ENCODE measurements at places on chromosomes 5 and 9.

DNA sequence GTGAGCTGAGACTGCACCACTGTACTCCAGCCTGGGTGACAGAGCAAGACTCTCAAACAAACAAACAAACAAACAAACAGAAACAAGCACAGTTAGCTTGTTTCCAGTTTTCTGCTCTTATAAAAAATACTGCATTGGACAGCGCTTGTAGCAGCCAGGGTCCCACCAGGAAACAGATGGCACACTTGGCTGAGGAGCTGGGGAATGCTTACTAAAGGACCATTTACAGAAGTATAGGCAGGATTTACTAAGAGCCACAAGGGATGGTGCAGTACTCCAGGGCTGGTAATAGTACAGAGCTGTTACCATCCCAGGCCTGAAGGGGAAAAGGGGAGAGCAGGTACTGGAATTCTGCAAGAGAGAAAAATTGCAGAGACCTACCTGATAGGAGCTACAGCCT is 5.2 kb upstream of the ANKS6 start:
- DNase-seq = no peak

GRCh38 chr9:109861499-109861898 is 81.5 kb downstream of the PALM2AKAP2 start:
- DNase-seq = peak; percentile 49

DNA sequence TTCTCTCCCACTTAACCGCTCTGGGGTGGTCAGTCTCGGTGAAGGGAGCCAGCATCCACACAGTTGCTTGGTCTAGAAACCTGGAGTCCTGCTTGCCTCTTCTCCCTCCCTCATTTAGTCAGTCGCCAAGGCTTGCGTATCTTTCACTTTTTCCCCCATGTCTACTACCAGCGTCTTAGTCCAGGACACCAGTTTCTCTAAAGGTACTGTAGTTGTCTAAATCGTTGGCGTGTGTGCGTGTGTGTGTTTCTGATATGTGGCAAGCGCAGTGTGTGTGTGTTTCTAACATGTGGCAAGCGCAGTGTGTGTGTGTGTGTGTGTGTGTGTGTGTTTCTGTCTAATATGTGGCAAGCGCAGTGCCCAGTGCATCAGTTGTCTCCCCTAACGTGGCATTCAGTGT is 641 bp downstream of the ATP6V1G1 start:
- no peak for DNase-seq

DNA sequence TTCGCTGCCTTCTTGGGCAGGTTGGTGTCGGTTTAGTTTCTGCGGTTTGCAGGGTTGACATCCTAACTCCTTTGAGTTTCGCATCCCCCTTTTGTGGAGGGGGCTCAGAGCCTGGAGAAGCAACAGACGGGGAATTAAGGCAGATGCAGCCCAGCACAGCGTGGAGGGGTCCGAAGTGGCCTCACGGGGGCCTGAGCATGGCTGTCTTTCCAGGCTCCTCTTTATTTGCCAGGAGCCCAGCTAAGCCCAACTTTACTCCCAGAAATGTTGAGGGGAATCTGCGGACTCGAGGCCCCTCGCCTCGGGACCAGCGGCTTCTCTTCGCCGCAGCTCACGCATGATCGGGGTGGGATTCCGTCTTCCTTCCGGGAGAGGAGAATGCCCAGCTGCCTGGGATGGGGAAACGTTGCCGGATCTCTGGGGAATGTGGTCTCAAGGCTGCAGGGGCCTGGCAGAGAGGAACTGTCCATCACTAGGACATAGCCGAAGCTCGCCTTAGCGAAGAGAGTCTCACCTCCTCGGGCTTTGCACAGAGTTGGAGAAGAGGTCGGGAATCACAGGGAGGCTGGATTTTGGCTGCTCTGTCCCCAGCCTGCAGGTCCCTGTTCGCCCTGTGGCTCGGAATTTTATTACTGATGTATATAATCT is 1.3 kb downstream of the RAI14 start:
- DNase-seq = peak; percentile 26

- no peak for DNase-seq
These were observed 75.9 kb downstream of the ACER2 start for GRCh38 chr9:19484699-19485098.

- DNase-seq = no peak
These were observed 56.4 kb downstream of the SCAMP1 start for GRCh38 chr5:78416677-78417425.

GRCh38 chr9:114785866-114786650 is 19.8 kb downstream of the TNFSF15 start:
- no peak for DNase-seq

DNA sequence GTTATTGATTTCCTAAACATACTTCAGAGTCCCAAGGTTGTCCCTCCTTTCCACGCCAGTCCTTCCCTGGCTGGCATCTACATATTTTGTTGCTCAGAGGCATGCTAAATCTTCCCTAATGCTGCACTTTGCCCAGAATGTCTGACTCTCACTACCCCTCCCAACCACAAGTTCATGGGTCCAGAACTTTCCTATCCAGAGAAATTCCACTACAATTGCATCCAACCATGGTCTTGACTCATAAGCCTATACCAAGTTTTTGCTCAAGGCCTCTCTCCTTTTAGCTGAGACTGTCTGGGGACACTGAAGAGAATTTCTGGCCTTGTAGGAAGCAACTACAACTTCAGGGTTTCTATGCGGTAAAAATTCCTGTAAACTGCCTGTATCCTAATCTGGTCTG is 206.3 kb downstream of the BNC2 start:
- DNase-seq = no peak

- DNase-seq = no peak
These were observed 4.5 kb downstream of the UBE2D2 start for GRCh38 chr5:139565411-139566305.

DNA sequence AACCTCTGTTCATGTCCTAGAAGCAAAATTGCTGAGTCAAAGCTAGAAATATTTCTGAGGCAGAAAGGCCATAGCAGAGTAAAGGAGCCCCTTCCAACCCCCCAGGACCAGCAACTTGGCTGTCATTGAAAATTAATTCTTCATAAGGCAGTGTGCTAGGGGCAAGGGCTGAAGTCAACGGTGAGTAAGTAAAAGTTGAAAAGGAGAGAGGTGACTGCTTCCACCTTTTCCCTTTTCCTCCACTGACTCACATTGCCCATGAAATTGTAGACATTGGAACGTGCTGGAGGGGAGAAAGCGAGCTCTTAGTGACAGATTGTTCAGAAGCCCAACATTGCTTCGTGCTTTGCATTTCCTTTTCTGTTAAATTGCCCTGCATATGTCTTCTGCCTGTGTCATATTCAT is 19.1 kb downstream of the GLRA1 start:
- no peak for DNase-seq

- DNase-seq = peak; percentile 17
These were observed 43.5 kb upstream of the DNAH5 start for GRCh38 chr5:13987843-13988464.

DNA sequence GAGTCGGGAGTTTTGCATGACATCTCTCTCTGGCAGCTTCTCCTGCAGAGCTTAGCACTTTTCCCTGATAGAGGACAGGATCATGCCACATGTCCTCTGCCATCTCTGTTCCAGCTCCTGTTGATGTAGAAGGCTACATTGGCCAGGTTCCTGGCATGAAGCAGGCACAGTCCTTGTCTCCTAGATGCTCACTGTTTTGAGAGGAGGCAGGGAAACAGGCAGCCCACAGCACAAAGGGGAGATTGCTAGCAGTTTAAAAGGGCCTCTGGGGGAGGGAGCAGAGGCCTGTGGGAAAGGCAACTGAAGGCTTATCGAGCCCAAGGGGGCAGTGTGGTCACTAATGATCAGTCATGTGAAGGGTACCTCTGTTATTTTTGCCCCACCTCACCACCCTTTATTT is 10.7 kb downstream of the ARHGAP26 start:
- DNase-seq = no peak

DNA sequence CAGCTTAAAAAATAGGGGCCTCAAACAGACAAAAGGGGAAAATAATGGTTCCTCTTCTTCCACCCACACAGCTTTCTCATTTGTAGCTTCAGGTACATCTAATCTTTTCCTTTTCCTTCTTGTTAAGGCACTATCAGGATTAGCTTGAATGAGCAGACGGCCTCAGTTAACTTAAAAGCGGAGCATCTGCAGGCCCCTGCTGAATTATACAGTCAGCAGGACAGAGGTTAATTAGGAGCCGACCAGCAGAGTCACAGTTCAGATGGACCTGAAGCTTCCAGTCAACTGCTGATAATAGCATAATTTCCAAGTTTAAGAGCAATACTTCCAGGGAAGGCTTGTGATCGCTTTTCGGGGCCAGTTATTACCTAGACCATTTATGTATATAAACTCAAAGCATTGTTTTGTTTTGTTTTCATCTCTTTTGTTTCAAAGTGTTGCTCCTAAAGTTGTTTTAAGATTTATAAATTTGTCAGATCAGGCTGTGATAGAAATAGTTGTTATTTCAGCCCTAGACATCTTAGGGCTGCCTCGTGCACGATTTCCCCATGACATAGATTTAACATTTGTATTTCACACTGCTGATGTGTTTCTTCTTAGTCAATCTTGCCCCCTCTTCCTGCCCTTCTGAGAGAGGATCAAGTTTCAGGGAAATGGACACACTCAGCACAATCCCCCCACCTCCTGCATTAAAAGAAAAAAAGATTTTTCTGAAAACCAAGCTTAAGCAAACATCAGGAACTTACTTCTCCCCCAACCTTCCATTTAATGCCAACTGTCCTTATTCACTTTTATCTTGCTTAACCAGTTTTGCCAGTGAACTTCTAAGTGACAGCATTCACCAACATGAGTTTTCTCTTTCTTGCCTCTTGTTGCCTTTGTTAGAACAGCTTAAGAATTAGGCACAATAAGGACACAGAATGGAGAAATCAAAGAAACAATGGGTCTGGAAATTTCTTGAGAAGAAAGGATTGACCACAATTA is 449.8 kb downstream of the ARHGEF28 start:
- DNase-seq = no peak

GRCh38 chr9:16771356-16771755 is 99.1 kb downstream of the BNC2 start:
- no peak for DNase-seq

- DNase-seq = peak; percentile 46
These were observed 73.3 kb downstream of the GOLPH3 start for GRCh38 chr5:32100691-32101302.

GRCh38 chr9:136345281-136346156 is 18.0 kb downstream of the DNLZ start:
- DNase-seq = peak; percentile 85

- DNase-seq = no peak
These were observed 62.4 kb upstream of the FSD1L start for GRCh38 chr9:105385381-105385985.

- DNase-seq = no peak
These were observed 54.7 kb upstream of the TSLP start for GRCh38 chr5:111016801-111017200.

GRCh38 chr5:42718591-42718990 is 38.0 kb upstream of the CCDC152 start:
- DNase-seq = no peak

DNA sequence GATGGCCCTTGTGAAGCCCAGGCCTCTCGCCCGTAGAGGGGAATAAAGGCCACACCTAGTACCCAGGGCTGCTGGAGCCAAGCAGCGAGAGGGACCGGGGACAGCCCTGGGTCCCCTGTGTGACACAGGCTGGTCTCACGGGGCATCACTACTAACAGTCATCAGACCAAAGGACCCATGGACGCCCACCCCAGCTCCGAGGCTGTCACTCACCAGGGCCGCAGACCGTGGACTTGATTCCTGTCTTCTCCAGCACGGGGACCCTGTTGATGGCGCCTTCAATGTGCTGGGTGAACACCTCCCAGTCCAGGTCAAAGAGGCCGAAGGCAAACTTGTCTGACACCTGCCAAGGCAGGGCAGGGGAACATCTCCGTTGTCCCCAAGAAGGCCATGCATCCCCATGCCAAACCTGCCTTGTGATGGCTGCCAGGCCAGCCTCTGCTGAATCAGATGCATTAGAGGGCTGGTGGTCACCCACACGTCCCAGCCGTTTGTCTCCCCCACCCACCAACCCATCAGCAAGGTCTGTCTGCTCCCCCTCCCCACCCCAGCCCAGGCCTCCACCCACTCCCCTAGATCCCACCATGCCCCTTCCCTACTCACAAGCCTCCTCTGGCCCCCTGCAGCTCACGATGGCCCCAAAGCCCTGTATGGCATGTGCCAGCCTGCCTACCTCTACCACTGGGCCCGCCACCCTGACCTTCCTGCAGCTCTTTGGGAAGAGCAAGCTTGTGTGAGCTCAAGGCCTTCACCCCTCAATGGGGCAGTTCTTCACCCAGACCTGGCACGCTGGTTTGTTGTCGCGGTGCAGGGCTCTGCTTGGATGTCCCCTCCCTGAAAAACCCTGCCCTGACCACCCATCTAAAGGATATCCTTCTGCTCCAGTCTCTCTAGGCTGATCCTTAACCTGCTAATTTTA is 20.8 kb downstream of the SARDH start:
- DNase-seq = no peak

- DNase-seq = no peak
These were observed 52.1 kb upstream of the SLC24A2 start for GRCh38 chr9:19840953-19841352.

DNA sequence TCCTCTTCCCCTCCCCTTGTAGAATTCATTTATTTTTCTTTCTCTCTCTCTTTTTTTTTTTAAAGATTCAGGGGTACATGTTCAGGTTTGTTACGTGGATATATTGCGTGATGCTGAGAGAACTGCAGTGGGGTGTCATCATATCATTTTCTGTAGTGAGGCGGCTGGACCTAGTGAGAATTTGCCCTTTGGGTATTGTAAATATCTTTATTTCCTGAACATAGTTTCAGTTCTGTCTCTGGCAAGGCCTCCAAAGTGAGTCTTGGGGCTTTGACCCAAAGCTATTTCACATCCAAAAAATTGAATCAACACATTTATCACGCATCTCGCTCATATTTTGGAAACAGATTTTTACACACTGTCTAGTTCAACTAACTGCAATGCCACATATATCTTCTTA is 25.4 kb upstream of the MYOT start:
- no peak for DNase-seq

- DNase-seq = no peak
These were observed 201.7 kb downstream of the SGCD start for GRCh38 chr5:156528673-156529072.

Measured in hippocampal formation (tissue), 2 donors.